G401 (cell line): ENCODE measurements at places on chromosomes 3 and 15.

- no peak for DNase-seq
Observed at GRCh38 chr3:31724651-31725050, 191.9 kb downstream of the STT3B start.

DNA sequence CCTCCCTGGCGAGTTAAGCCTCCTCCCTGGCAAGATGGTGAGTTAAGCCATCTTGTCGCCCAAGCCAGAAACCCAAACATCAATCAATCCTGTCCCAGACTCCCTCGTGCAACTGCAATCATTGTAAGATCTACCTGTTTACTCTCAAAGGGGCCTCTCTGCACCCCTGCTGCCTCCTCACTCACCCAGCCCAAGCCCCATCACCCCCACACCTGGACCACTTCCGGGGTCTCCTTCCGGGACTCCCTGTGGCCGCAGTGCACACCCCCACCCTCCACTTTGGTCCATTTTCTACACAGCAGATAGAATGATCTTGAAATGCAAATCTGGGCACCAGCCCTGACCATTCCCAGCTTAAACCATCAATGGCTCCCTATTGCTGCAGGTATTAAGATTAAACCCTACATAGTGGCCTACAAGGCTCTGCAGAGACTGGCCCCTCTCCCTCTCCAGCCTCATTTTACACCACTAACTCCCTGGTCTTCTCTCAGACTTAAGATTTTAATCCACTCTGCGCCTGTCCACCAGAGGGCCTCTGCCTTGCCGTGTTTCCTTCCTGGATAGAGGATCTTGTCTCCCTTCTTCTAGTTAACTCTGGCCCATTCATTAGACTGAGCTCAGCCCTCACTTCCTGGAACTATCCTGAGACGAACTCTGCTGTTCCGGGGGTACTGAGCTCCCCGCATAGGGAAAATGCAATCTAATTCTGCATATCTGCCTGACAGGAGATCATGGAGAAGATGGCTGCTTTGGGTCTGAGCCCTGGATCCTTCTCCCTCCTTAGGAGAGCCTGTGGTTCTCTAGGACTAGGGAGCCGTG, 41.9 kb upstream of the SLC6A1 start:
- peak; percentile 32 for DNase-seq

- no peak for DNase-seq
Observed at GRCh38 chr3:11452885-11453847, 181.0 kb downstream of the ATG7 start.

DNA sequence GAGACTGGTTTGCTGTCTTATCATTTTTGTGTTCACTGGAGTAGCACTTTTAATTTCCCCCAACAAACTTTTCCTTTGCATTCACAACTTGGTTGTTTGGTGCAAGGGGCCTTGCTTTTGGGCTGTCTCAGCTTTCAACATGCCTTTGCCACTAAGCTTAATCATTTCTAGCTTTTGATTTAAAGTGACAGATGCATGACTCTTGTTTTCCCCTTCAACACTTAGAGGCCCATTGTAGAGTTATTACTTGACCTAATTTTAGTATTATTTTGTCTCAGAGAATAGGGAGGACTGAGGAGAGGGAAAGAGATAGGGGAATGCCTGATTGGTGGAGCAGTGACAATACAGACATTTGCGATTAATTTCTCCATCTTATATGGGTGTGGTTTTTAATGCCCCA, 340.1 kb upstream of the MANF start:
- DNase-seq: no peak

- no peak for DNase-seq
Observed at GRCh38 chr3:14507305-14507741, 32.8 kb downstream of the GRIP2 start.

GRCh38 chr15:38680775-38681174, 116.2 kb upstream of the RASGRP1 start:
- DNase-seq: no peak

DNA sequence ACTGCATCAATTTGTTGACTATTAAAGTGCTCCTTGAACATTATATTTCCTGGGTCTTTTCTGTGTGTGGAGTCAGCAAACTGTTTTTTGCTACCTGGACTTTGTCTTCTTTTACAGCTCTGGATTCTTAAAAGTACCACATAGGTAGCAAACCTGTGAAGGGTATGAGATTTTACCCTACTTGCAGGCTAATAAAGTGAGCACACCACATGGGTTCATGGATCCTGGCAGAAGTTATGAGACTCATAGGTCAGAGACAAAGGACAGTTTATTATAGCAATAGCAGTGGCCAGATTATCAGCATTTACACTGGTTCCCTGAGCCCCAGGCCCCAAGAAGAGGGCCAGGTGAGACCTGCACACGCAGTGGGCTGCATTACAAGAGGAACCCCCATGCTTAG, 8.0 kb upstream of the SACM1L start:
- no peak for DNase-seq
